ENCODE measurements at places on chromosomes 11 and 22. TPM values are rescaled to one million over a fixed set of nuclear protein-coding genes. Genes with fewer than 3 reads are reported as not detected.
A peak's percentile ranks its signal among the peaks of the same experiment; 100 is the strongest.

DNA sequence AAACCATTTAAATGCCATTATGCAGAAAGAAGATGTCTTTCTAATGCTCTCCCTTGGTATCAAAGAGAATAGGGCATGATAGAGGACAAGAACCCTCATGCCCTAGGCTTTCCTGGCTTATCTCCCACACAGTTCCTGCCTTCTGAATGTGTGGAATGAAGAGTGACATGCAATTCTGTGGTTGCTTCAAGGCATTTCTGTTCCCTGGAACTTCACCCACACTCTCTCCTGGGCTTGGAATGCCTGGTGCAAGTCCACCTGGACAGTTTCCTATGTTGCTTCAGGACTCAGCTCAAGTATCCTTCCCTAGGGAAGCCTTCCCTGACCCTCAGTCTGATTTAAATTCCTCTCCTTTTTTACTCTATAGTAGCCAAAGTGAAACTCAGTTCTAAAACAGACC lies 53.8 kb upstream of the DRD2 start:
- no peak for DNase-seq

The TRIM48 gene
- total RNA-seq, result not detected

DNA sequence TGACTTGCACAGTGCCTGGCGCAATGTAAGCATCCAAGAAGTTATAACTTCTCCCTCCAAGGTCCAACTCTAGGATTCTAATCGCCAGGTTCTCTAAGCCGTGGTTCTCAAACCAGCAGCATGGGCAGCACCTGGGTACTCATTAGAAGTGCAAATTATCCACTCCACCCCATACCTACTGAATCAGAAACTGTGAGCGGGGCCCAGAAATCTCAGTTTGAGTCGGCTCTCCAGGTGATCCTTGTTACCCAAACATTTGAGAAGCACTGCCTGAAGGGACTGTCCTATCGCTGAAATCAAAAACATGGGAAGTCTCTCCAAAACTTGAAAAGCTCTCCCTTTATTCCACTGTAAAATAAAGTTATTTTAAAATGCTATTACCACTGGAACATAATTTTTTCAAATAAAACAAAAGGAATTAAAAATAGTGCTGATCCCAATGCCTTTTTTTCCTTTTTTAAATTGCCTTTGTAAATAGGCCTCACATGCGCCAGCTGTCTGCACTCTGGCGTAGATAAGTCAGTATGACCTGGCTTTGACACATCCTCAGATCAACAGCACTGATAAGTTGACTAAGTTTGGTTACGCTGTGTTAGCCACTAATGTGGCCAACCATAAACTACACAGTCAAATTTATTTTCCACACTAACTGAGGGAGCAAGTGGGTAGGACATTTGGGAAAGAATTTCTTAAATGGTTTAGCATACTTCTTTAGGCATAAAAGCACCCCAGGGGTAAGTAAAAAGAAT lies 8.4 kb upstream of the CTR9 start:
- DNase-seq, result no peak

- peak; percentile 61 for DNase-seq
These were observed 7.8 kb downstream of the SIGIRR start for GRCh38 chr11:406796-407650.

- no peak for DNase-seq
These were observed 22.6 kb downstream of the MOV10L1 start for GRCh38 chr22:50112151-50113118.

DNA sequence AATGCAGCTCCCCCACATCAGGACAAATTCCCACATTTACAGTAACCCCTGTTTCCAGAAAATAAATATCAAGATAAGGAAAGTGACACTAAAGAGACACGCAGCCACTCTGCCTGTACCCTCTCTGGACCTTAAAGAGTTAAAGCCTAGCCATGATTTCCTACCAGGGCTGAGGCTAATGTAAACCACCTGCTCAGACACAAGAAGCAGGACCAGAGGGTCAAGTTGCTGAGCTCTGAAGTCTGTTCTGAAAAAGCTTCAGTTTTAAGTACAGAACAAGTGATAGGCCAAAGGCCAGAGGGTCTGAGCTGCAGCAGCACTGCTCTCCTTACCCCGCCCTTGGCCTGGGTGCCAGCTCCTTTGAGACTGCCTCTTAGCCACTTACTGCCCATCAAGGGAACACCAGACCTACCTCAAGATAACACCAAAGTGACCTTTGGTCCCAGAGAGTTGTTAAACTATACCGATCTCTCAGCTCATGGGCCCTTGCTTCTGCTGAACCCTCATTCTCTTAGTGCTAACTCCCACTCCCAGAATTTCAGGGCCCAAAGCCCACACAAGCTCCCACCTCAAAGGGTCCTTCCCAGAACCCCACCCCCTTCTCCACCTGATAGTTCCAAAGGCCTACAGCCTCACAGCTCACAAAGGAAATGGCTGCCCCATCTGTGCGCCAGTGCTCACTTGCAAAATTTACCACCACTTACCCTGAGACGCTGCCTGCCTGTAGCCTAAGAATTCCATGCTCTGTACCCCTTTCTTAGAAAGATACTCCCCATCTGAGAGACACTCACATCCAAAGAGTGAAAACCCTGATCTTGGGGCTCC lies 40.5 kb downstream of the IL18BP start:
- peak; percentile 23 for DNase-seq

DNA sequence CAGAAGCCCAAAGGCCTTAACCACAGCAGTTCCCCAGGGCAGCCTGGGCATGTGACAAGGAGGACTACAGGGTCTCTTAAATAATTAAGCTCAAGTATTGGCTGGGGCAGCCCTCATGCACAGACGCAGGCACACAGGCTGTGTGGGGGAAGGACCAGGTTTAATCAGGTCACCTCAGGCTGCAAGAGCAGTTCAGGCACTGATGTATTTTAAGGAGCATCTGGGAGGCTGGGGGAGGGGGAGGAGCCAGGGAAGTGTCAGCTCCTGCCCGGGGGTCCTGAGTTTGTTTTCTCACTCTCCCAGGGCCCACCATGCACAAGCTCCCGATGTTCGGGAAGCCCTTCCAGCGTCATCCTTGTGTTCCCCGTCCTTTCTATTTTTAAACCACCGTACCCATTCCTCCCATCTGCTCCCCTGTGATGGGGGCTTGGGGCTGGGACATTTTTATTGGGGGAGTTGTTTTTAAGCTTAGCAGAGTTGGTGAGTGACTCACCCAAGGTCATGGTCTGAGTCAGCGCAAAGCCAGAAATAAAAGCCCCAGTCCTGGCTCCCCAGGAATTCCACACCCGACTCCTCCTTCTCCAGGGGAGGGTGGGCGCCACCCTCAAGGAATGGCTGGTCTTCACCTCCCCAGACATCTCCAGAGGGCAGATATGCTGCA lies 2.4 kb downstream of the CSDC2 start:
- DNase-seq, result no peak

The C22orf31 gene
- 1.4 TPM for total RNA-seq

- peak; percentile 58 for DNase-seq
These were observed 93.9 kb downstream of the INSC start for GRCh38 chr11:15208378-15209222.

The SLC22A25 gene
- not detected for total RNA-seq

- peak; percentile 73 for DNase-seq
These were observed 17.3 kb downstream of the APOL2 start for GRCh38 chr22:36221799-36222751.

The FGF19 gene
- not detected for total RNA-seq

DNA sequence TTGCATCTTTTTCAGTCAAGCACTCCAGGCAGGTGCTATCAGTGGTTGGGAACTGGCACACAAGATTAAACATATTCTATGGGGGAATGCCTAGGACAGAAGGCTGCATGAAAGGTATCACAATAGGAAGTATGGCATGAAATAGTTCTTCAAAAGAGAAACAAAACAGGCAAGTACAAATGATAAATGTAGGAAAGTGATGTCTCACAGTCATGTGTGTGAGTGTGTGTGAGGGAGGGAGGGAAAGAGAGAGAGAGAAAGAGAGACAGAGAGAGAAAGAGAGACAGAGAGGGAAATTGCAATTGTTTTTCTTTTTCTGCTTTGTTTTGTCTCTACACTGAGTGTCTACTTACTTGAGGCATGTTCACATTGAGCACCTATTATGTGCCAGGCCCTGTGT lies 456.3 kb downstream of the MIAT start:
- DNase-seq, result no peak

The MRGPRF gene
- total RNA-seq, result 53.3 TPM

DNA sequence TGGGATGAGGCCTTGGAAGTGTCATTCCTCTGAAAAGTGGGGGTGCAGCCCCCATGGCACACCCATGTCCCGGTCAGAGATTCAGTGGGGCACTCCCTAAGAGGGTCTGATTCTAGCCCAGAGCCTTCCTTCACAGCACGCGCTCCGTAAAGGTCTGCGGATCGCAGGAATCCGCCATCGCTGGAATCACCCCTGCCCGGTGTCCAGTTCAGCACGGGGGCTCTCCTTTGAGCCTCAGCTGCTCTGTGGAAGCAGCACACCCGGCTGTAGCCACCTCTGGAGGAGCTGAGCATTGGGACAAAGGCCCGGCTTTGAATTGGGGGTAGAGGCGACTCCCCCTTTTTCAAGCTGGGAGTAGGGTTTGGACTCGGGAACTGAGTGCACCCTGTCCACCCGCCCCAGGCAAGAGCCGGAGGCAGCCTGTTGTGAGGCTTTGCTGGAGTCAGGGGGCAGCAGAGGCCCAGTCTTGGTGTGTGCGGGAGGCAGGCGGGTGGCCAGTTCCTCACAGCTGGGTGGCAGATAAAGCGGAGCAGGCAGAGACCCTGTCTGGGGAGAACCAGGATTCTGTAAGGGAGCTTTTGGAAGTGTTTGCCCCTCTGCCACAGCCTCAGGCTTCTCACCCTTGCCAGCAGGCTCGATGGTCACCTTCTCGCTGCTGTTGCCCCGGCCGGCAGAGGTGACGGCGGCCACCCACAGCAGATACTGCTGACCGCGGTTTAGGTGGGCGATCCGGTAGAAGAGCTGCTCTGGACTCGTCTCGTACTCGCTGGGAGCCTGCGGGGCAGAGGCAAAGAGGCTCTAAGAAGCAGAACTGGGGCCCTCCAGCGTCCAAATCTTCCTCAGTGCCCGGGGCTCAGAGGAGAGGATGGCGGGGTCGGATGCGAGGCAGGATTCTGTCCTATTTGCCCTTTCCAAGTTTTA lies 115.9 kb downstream of the CEP164 start:
- DNase-seq, result peak; percentile 17

GRCh38 chr22:32473388-32473952 lies 1.1 kb upstream of the FBXO7 start:
- no peak for DNase-seq

- no peak for DNase-seq
These were observed 17.8 kb downstream of the OR8G5 start for GRCh38 chr11:124274000-124274399.

DNA sequence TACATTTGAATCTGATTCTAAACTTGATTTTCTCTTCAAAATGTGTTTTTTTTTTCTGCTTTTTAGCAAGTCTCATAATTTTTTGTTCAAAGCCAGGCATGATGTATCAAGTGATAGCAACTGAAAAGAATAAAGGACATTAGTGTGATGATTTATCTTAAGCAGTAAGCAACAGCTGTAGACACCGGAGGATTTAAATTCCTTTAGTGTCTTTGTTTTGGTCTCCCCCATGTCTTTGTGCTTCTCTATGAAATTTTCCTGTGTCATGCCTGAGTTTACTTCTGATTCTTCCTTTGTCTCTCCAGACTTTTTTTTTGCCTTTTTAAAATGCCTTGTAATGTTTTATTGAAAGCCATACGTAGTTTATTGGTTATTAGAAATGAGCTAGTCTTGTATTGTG lies 934.2 kb upstream of the RAG2 start:
- DNase-seq, result no peak

The GAB4 gene
- total RNA-seq, result 3.4 TPM

GRCh38 chr11:60960405-60960804 lies 8.4 kb upstream of the SLC15A3 start:
- no peak for DNase-seq

DNA sequence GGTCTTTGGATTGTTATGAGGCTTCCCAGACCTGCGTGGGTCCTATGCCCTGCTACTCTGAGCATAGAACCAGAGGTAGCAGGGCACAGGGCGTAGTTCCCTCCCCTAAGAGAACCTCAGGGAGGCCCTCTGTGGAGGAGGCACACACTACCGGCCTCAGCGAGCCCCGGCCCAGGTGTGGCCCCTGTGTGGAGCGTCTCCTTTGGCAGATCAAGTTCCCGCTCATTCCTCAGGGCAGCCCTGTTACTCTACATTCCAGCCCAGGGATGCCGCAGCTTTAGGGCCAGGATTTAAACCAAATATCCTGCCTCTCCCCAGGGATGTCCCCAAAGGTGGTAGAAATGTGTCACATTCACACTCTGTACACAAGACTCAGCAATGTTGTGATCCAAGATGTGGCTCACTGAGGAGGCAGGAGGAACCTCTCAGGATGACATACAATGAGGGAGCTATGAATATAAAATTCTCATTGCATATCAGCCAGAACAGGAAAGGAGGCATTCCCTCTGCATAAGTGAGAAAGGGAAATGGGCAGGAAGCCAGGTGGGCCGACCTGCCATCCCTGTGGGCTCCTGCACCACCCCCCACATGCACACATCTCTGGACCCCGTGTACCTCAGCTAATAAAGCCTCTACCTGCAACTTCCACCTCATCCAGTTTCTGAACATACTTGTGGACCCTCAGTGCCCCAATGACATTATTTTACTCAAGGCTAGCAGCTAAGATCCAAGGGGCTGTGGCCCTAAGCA lies 131.9 kb upstream of the TEAD1 start:
- no peak for DNase-seq

DNA sequence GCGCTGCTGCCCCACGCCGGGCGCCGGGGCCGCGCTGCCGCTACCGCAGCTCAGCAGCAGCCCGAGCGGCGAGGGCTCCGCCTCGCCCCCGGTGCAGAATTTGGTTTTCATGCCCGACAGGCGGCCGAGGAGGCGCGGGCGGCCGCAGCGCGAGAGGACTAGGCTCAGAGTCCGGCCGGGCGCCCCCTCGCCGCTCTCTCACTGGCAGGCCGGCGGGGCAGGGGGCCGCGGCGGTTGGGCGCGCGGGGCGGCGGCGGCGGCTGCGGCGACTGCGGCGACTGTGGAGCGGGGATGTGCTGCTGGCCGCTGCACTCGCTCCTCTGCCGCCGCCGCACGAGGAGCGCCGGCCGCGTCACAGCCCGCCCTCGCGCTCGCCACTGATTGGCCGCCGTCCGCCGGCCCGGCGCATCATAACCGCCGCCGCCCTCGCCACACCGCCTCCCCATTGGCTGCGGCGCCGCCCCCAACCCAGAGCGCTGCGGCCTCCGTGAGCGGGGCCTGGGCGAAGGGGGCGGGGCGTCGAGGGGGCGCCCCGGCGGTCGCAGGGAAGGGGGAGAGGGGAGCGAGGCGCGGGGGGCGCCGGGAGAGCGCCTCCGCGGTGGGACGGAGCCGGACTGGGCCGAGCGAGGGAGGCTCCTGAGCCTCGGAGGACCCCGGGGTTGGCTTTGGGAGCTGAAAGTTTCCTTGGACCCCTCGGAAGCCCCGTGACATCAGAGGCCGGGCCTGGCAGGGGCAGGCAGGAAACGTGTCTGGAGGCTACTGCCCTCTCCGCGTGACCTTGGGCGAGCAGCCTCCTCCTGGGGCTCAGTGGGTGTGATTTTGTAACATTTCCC lies at the start of gene CHKA:
CHKA (minus strand) TSS at position 322 of the 833 bp plus-strand sequence; CDS start at position 111, 211 bp downstream.
- peak; percentile 94 for DNase-seq

The HOATZ gene
- not detected for total RNA-seq

The MYOD1 gene
- not detected for total RNA-seq

GRCh38 chr11:38345286-38345685 lies 1747.2 kb upstream of the RAG2 start:
- no peak for DNase-seq

Data from prostate gland (tissue), 2 donors.